Uterine smooth muscle cell (primary cell): ENCODE measurements at places on chromosomes 6 and 20. TPM values are rescaled to one million over a fixed set of nuclear protein-coding genes. Genes with fewer than 3 reads are reported as not detected.

The DIDO1 gene
- 53.1 and 60.6 TPM in 2 replicates for total RNA-seq

The FBXL4 gene
- 15.7 and 17.9 TPM in 2 replicates for total RNA-seq

The TBPL1 gene
- total RNA-seq = 20.0 and 20.3 TPM in 2 replicates

The KCNK16 gene
- total RNA-seq = not detected in 2 replicates

The DUSP15 gene
- not detected in 2 replicates for total RNA-seq

The MRPS26 gene
- total RNA-seq = 41.9 and 51.1 TPM in 2 replicates

The PPIL6 gene
- total RNA-seq = 2.3 and 5.0 TPM in 2 replicates

The SLC35F1 gene
- 0.12 TPM in 1 of 2 replicates, not detected in the other for total RNA-seq

The LCA5 gene
- 4.2 and 6.7 TPM in 2 replicates for total RNA-seq

The DHX16 gene
- 39.2 and 51.0 TPM in 2 replicates for total RNA-seq

The STMND1 gene
- not detected in 2 replicates for total RNA-seq

The HMGCLL1 gene
- 0.11 TPM in 1 of 2 replicates, not detected in the other for total RNA-seq

The BMP7 gene
- total RNA-seq = not detected in 2 replicates

The SLC12A5 gene
- under 0.01 TPM in 1 of 2 replicates, not detected in the other for total RNA-seq

The MPIG6B gene
- not detected in 2 replicates for total RNA-seq

The NKAPL gene
- total RNA-seq = 1.00 and 1.9 TPM in 2 replicates

The BLTP3A gene
- 5.0 and 8.2 TPM in 2 replicates for total RNA-seq

The CDKAL1 gene
- total RNA-seq = 17.4 and 23.1 TPM in 2 replicates

The TREM2 gene
- not detected in 2 replicates for total RNA-seq

The B3GAT2 gene
- total RNA-seq = under 0.01 TPM in 2 replicates

The CLPSL2 gene
- total RNA-seq = not detected in 2 replicates

The ITCH gene
- 84.3 and 117 TPM in 2 replicates for total RNA-seq

The SMPD2 gene
- 8.3 and 13.7 TPM in 2 replicates for total RNA-seq

The ZBTB2 gene
- total RNA-seq = 7.5 and 9.3 TPM in 2 replicates

The ANKRD66 gene
- not detected in 2 replicates for total RNA-seq
